ENCODE measurements at places on chromosomes 13 and 19.

DNA sequence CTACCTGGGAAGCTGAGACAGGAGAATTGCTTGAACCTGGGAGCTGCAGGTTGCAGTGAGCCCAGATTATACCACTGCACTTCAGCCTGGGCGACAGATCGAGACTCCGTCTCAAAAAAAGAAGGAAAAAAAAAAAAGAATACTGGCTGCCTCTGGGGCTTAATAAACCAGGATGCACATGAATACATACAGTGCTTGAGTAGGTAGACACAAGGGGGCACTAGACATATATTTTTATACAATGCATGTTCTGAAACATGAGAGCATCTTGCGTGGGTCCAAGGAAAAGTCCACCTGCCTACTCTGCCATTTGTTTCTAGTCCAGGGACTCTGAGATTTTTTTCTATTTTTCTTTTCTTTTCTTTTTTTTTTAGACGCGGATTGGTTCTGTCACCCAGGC, 31.2 kb downstream of the KEAP1 start:
- DNase-seq: no peak

DNA sequence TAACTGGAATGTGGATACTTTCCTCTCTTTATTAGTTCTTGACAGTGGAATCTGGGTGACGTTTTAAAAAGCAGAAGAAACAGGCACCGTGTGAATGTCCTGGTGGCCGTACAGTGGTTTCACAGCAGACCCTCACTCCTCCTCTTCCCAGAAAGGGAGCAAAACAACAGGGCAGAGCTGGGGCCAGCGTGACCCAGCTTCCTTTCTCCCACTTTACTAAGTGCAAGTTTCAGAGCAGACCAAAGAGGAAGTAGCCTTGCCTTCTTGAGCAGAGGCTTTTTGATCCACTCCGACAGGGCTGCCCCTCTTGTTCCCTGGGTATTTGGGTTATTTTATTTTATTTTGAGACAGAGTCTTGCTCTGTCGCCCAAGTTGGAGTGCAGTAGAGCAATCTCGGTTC, 19.6 kb upstream of the C19orf33 start:
- DNase-seq: no peak

- DNase-seq: no peak
Observed at GRCh38 chr19:4988770-4989251, 19.9 kb downstream of the KDM4B start.

DNA sequence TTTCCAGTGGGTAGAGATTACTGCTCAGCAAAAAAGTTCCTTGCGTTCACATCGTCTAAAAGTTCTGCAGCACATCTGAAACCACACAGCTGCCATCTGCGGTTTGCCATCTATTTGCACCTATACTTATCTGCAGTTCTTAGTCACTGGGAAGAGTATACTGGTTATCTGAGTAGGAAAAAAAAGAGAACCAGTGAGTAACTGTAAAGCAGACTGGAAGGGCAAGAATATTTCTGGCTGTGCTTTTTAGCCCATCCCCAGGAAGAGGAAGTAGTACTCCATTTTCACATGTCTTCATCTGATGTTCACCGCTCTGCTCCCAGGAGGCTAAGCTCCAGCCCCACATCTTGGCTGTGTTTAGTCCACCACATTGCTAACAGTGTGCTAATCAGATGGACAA, 35.6 kb downstream of the EFNB2 start:
- no peak for DNase-seq

GRCh38 chr13:31891472-31891871, 140.1 kb upstream of the FRY start:
- DNase-seq: no peak

- DNase-seq: no peak
Observed at GRCh38 chr19:10730932-10731331, 13.1 kb downstream of the DNM2 start.

GRCh38 chr19:33885236-33885635, 88.6 kb downstream of the KCTD15 start:
- DNase-seq: no peak

- no peak for DNase-seq
Observed at GRCh38 chr13:77720988-77721387, 23.5 kb downstream of the SLAIN1 start.

- no peak for DNase-seq
Observed at GRCh38 chr19:32677657-32678056, 2.0 kb downstream of the RGS9BP start.

DNA sequence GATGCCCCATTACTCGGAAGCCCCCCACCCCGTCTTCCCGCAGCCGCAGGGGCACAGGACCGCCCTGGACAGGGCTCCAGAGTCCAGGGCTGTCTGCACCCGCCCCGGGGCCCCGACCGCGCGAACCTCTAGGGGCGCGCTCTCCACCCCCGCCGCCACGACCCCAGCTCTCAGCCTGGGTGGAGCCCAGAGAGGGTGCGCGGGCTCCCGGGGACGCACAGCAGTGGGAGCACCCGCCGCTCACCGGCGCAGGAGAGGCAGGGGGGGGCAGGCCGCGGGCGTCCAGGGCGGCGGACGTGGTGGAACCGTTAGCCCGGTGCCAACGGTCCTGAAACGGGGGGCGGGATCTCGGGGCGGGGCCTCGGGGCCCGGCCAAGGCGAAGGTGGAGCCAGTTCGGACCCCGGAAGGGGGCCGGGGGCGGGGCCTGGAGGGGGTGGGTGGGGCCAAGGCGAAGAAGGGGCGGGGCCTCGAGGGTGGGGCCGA, at the start of gene ATP8B3:
Gene ATP8B3 (minus strand): TSS at position 335 of the 484 bp plus-strand sequence. CDS start 540 bp downstream, outside the sequence.
- DNase-seq: peak; percentile 49

- no peak for DNase-seq
Observed at GRCh38 chr13:86447479-86447878, 648.3 kb upstream of the SLITRK6 start.

DNA sequence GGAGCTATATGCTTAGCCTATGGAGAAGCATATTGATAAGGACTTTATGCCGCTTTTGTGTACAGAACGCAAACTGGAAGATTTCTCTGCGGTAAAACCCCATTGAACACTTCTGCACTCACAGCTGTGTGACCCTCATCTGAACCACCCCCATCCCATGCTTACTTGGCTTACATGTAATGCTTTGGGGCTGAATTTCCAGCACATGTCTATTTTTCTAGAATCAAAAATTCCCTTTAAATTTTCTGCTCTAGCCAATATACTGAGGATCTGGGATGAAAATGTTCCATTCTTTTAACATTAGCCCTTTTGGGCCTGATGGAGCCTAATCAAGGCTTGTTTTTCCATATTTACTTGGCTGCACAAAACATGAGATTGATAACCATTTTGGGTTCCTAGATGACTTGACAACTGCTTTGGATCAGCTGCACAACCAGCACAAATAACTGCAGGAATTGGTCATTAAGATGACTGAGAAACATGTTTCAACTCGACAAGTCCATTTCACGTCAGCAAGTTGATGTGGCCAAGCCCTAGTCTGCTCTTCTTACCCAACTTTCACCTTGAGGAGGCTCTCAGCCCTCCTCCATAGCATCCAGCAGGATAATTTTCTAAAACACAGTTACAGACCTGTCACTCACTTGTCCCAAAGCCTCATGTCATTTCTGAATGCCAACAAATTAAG, 52.4 kb downstream of the TNFSF11 start:
- DNase-seq: no peak

DNA sequence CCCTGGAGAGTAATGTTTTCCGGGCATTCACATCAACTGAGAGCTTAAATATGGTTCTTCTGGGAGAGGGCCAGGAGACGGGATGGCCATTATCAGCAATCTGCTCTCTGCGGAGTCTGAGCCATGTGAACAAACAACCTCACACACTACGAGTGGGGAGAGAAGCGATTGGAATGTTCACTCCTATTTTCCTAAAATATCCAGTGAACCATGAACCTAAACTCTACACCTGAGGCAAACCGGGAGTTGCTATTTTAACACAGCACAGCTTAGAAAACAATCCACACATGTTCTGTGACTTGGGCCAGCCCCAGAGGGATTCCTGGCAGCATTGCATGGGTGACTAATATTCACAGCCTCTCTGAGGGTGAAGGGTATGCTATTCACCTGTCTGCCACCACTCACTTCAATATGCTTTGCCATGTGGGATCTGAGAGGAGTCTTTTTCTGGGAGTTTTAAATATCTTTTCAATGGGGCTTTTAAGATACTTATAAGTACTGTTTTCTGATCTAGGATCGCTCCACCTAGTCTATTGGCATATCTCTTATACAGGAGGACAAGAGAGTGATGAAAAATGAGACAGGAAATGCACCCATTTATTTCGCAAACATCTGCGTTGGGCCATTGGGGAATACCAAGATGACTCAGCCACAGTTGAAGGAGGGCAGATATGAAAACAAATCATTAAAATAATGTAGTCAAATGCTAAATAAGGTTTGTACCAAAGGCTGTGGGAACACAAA, 72.6 kb upstream of the SERP2 start:
- no peak for DNase-seq

- DNase-seq: no peak
Observed at GRCh38 chr13:19181621-19182485, at the start of gene TUBA3C. Gene TUBA3C, minus strand, starts transcription at chr13:19181824. Its CDS starts 77 bp downstream, at chr13:19181747.

DNA sequence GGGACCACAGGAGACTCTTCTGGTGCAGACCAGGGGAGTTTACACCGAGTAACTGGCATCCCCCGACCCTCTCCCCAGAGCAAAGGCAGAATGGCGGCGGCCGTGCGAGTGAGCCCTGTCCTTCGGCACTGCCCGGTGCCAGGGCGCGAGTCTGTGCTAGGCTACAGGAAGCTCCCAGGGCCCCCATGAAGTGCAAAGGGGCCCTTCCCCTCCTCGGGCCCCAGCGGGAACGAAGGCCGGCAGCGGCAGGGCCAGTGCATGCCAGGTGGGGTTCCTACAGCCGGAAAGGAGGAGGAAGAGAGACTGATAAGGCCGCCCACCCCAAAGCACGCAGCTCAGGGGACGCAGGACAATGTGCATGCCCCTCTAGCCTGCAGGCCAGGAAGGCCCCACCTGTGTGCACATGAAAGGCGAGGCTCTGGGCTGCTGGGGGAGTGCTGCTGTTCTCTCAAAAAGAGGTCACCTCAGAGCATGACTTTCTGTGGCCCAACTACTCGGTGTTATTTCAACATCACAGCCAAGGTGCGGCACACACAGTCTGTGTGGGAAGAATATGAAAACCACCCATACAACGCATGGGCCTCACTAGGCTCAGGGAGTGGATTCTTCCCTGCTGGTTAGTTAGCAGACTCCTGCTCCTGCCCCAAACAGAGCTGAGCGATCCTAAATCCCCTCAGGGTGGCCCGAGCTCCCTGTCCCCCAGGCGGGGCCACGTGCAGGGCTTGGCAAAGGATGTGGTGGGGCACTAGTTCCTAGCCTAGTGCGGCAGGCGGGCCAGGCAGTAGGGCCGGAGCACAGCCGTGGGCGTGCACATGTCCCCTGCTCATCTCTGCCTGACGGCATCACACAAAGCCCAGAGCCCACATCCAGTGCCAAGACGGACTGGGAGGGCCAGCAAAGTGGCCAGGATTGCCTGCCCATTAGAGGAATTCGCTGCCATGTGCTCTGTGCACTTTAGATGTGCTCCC, 28.4 kb upstream of the TIMM44 start:
- no peak for DNase-seq

DNA sequence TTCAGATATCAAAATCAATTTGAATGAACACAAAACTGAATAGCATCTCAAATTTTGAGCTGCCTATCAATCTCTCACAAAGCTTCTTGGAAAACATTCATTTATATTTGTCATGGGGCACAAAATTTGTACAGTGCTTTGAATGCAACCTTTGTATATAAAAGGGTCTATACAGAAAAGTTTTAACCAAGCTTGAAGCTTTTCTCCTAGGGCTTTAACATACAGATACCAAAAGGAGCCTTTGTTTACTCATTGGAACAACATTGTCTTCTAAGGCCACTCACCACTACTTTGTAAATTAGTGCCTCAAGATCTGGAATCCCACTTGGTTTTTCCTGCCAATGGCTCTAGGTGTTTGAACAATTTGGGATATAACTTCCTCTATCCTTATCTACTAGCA, 21.2 kb downstream of the LNX2 start:
- no peak for DNase-seq

GRCh38 chr19:31658993-31659896, 310.0 kb upstream of the TSHZ3 start:
- DNase-seq: no peak

DNA sequence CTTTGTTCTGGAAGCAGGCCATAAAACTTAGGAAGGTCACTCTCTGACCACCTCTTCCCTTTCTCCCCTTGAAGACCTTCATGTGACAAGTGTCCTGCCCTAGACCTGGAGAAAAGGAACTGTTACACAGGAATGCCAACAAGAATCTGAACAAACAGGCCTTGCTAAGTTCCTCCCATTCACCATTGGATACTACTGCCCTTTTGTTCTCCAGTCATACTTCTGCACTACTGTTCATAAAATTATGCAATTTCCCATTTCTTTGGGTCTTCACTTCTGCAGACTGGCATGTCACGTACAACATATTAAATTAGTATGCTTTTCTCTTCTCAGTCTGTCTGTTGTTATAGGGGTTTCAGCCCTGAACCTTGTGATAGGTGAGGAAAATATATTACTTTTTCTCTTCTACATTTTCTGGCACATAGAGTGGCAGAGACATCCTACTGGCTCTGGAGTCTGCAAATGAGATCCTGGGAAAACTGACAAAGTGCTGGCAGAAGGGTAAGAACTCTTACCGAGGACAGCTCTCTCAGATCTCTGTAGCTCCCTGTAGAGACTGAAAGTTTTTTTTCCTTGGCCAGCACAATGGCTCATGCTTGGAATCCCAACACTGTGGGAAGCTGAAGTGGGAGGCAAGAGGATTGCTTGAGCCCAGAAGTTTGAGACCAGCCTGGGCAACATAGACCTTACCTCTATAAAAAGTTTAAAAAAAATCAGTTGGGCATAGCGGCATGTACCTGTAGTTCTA, 87.6 kb upstream of the SPRY2 start:
- no peak for DNase-seq

- no peak for DNase-seq
Observed at GRCh38 chr13:88592105-88592504, 920.9 kb downstream of the SLITRK5 start.

DNA sequence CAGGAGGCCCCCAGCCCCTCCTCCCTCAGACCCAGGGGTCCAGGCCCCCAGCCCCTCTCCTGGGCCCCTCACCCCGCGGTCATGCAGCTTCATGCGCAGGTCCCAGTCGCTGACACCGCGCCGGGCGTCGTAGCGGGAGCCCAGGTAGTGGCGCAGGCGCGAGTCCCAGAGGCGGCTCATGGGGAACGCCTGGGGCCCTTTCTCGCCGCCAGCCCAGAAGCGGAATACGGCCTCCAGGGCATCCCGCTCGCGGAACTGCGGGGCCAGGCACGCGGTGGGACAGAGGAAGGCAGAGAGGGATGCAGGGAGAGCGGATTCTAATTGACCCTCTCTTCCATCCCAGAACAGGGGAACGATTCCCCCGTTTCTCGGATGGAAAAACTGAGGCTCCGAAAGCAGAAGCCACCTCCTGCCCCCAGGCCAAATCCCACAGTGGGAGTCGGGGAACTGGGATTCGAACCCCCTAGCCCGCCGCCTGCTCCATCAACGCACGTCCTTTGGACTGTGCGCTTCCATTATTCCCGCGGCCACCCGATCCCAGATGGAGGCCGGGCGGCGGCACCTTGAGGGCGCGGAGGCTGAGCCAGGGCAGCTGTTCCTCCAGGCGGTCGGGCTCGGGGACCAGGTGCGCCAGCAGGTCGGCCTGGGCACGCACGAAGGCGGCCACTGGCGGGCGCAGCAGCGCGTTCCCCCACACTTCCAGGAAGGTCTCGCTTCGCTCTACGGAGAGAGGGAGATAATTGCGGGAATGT, 4.2 kb upstream of the TNNI3 start:
- DNase-seq: no peak

- DNase-seq: no peak
Observed at GRCh38 chr19:4807188-4807587, 15.7 kb downstream of the FEM1A start.
